ENCODE measurements at places on chromosomes 1 and 21.
A peak's percentile ranks its signal among the peaks of the same experiment; 100 is the strongest.

GRCh38 chr1:205356440-205357139 is at the start of gene KLHDC8A:
TSS of gene KLHDC8A (minus strand) at chr1:205356922. CDS start at chr1:205343604, 13,318 bp downstream.
- no peak for DNase-seq

GRCh38 chr1:68178821-68179490 is 53.4 kb downstream of the WLS start:
- DNase-seq = no peak

DNA sequence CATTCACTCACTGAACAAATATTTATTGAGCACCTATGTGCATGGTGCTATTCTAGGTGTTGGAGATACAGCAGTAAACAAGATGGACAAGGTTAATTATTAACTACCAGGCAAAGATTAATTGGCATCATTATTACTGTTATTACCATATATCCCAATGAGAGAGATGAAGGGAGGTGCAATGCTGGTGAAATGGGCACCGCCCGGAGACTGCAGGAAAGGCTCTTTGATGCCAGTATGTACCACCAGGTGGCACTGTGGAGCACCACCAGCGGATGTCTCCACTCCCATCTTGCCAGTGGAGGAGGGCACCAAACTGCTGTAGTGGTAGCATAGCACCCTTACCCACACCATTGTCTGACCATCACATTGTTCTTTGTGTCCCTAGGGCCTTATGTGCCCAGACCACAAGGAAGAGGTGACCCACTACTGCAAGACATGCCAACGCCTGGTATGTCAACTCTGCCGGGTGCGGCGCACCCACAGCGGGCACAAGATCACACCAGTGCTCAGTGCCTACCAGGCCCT is 3.0 kb downstream of the TRIM46 start:
- DNase-seq = peak; percentile 68

DNA sequence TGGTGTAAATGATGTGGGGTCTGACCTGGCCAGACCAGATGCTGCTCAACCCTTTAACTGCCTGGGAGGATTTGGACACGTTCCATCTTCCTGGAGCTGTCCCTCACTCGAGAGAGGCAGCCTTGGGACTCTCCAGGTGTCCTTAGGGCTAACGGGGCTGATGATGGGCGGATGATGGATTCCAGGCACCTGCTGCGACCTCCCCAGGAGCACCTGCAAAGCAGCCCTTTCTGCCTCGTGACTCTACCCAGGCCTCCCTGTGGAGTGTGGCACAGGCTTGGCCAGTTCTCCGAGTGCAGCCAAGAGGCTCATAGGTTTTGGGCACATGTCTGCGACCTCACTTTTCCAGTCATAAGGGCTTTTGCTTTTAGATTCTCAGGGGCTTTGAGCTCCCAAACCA is 12.3 kb upstream of the TRIM17 start:
- no peak for DNase-seq

- DNase-seq = no peak
Measured at GRCh38 chr1:241600496-241600901, 39.7 kb downstream of the CHML start.

DNA sequence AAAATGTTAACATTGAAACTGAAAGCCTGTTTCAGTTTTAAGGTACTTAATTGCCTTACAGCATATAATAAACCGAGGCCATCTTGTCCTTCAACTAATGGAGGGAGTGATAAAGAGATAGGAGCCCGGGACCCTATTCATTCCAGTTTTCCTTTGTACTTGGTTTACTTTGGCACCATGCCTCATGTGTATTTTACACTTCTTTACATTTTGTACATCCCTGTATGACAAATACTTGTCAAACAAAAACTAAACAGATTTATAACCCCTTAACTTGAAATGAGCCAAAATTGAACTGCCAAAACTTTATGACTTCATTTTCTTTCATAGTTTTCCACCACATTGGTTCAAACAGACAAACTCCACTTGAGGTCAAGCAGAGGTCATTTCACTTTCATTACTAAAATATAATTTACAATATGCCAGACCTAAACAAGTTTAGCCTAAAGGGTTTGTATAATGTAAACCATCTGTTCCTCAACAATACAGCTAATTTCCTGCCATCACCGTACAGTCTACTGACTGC is 30.9 kb upstream of the UBE2U start:
- DNase-seq = no peak

GRCh38 chr1:208646431-208646830 is 402.2 kb upstream of the PLXNA2 start:
- no peak for DNase-seq

GRCh38 chr1:44263568-44264450 is 50.5 kb downstream of the DMAP1 start:
- no peak for DNase-seq

DNA sequence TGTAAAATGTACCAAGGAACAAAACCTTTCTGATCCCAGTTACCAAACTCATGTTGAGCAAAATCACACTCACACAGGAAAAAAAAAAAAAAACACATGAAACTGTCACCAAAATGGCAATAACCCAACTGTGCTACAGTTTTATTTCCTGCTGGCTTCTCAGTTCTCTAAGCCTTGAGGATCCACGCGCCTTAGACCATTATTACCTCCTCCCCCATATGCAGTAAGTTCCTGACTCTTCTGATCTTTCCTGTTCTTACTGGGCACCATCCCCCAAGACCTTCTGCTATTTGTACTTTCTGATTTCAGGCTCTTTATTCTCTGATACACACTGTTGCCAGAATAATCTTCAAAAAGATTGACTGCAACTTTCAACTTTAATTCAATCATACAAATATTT is 79.6 kb downstream of the SLC45A1 start:
- no peak for DNase-seq

All from CMK (cell line).